Hematopoietic multipotent progenitor cell treated with erythropoietin and hydrocortisone succinate and interleukin-3 and kit ligand, for 17 days (in vitro differentiated cells): ENCODE measurements at places on chromosomes 1 and 21.

DNA sequence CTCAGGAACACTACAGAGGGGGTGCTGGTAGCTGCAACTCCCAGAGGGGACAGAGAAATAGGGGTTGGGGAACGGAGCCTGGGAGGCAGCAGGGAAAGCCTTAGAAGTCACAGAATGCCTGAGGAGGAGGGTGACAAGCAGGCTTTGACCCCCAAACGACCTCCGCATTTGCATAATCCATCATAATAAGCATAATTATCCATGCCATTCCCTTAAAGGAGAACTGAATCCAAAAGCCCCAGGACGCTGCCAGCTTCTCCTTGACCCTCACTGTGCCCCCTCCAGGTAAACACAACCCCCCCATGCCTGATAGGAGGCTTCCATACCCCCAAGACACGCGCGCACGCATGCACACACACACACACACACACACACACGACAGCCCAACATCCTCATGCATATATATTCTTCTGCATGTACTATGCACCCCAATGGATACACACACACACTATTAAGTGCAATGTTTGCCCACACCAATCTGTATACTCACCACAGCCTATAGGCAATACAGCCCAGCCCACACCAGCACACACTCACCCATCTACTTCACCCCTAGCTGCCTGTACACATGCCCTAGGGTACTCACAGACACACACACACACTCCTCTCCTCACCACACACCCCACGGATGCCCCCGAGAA, 27.8 kb downstream of the SDC3 start:
- no peak for DNase-seq

DNA sequence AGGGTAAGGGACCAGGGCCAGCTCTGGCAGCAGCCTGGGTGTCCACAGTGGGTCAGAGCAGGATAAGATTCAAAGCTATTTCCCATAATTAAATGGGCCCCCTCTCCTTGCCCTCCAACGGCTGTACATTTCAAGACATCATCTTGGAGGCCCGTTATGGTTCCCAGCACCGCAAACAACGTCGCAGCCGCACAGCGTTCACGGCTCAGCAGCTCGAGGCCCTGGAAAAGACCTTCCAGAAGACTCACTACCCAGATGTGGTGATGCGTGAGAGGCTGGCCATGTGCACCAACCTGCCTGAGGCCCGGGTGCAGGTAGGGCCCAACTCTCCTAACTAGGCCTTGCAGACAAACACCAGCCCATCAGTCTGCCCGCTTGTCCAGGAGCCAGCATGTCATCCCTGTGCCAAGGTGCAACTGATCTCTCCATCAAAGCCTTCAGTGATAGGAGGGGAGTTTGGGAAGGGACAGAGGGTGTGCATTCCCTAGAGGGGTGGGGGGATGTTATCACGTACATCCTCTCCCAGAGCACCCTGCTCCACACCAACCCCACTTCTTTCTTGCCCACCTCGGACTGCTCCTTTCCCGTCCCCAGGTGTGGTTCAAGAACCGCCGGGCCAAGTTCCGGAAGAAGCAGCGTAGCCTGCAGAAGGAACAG, 20.8 kb downstream of the DMBX1 start:
- DNase-seq, result no peak

DNA sequence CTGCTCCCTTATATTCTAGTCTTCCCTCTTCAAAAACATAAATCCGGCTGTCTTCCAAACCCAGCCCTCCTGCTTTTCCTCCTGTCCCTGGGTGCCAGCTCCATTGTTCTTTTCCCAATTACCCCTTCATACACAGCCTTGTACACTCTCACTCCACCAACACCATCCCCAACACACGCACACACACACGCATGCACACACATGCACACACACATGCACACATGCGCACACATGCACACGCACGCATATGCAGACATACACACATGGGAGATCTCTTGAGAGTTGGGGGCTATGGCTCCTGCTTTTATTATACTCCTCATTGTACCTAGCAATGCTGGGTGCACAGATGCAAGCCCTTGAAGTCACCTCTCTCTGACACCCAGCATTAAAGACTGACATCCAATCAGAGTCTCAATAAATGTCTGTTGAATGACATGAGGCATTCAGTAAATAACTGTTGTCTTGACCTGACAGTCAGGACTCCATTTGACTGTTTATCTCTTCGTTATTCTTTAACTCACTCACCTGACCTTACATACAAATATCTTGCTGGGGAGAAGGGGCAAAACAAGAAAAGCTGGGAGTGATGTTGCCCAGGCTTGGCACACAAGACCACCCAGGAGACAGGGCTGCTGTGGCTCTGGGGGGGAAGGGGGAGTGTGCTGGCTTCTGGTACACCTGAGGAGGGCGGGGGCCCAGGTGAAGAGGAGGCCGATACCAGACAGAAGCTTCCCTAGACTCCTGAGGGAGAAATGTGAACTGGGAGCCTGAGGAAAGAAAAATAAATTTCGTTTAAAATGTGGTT, 16.0 kb downstream of the ABCA4 start:
- no peak for DNase-seq

DNA sequence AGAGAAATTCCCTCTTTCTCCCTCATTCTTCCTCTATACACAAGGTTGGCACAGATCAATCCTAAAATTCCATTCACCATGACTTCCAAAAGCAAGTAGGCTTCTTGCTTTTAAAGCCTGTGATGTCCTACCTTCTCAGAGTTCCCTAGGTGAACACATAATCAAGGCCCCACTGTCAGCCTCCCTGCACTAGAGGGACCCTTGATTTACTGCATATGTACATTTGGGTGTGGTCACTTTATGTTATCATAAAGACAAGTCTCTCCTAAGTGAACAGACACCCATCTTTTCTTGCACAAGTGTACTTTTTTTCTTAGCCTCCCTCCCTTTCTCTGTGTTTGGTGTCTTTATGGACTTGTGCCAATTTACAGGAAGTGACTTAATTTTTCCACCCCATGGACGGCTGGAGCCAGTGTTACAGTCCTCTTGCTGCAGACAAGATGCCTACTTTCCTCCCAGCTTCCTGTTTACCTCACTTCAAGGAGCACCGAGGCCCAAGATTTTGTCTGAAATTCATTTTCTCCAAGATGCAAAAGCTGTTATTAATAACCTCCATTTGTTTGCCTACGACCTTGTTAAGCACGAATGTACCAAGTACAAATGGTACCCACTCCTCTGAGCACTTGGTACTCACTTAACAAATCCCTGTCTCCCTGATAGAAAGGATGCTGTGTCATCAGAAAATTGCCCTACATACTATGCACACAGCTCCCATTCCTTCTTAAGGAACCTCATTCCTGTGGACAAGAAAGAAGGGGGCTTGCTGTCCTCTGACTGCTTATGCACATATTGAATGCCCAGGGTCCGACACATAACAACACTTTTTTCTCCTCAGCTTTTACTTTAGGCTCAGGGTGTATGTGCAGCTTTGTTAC, 82.8 kb upstream of the SLC44A3 start:
- DNase-seq, result no peak
